Nucleus accumbens (tissue), 56 donors: ENCODE measurements at places on chromosomes 5 and 9.

GRCh38 chr9:96089452-96090085 lies 212.4 kb downstream of the HSD17B3 start:
- no peak for DNase-seq

GRCh38 chr9:135906291-135907005 lies 898 bp downstream of the CAMSAP1 start:
- DNase-seq = no peak

DNA sequence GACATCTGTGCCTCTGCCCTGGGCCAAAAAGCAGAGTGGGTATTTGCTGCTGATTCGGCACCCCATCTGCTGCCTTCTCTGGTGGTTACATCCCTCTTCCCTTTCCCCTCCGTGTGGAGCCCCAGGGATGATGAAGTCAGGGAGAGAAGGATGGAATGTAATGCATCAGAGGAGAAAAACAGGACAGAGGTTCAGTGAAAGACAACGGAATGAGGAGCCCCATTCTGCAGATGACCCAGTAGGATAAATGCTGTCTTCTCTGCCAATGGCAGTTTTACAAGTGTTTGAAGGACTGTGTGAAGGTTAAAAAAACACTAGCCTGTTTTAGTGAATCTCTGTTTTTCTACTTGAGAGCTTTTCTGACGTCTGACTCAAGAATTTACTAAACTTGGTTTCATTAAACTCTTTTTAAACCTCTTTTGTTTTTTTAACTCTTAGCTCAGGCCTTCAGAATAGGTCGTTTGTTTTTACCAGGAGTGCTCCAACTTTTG lies 86.3 kb downstream of the NLN start:
- no peak for DNase-seq

DNA sequence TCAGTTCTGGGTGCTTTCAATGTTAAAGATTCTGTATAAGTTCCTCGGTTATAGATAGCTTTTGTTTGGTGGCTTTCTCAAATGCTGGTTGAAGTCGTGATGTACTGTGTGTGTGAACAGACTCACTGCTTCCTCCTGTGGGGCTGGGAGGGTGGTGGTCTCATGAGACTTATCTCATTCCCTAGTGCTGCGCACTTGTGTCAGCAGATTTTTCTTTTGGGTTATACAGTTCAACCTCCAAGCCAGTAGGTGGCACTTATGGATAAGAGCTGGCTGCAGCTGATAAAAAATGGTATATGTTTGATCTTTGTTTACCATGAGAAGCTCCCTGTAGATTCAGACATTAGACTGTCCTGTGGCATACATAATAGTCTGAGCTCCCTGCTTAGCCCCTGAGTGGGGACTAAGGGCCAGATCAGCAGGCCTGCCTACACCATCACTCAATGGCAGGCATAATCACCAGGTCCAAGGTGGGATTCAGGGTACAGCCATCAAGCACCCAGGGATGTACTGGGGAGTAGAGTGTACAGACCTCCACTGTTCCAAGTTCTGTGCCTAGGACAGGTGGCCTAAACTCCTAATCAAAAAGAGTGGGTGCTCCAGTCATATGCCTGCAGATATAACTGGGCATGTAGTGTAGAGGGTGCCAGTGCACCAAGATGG lies 174.2 kb downstream of the OXCT1 start:
- DNase-seq = no peak

- DNase-seq = no peak
These were observed 82.2 kb downstream of the PRELID2 start for GRCh38 chr5:145752947-145753346.

DNA sequence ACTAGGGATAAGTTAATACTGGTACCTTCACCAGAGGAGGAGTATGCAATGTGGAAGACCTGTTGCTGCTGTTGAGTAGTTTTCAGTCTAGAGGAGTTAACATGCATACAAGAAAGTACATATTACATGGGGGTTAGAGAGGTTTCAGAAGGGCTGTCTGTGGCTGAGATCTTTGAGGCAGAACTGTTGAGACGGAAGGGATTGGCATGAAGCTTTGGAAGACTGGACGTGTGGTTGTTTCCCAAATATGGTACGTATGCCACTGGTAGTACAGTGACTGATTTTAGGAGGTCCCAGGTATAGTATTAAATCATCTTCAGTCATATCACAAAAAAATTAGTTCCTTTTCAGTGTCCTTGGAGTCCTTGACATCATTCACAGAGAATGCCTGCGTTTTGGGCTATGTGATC lies 17.6 kb downstream of the TNFAIP8 start:
- no peak for DNase-seq

DNA sequence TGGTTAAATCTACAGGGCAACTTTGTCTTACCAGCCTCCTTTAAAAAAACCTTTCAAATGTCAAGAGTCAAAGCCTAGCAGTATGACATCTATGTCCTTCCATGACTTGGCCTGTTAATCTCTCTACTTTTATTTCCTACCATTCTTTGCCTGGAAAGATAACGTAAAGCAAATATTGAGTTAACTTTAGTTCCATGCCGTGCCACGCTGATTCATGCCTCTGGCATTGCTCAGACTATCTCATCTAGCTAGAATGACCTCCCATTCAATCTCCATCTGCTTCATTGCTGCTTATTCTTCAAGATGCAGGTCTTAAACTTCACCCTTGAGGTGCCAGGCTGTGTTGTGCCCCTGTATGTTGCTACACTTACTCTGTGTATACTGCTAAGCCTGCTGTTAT lies 729.8 kb downstream of the EFNA5 start:
- no peak for DNase-seq

DNA sequence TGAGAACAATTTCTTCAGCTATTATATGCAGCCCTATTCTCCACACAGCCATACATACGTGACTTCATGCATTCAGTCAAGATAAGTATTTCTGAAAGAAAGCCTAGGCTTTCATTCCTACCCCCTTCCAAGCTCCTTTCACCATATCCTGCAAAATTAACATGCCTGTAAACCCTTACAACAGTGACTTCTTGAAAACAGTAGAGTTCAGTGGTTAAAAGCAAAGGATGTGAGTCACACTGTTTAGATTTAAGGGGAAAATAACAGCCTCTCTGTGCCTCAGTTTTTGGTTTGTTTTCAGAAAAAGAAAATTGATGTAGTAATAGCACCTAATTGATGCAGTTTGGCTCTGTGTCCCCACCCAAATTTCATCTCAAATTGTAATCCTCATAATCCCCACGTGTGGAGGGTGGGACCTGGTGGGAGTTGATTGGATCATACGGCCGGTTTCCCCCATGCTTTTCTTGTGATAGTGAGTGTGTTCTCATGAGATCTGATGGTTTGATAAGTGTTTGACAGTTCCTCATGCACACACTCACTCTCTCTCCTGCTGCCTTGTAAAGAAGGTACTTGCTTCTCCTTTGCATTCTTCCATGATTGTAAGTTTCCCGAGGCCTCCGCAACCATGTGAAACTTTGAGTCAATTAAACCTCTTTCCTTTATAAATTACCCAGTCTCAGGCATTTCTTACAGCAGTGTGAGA lies 264.8 kb downstream of the CETN3 start:
- DNase-seq = no peak

DNA sequence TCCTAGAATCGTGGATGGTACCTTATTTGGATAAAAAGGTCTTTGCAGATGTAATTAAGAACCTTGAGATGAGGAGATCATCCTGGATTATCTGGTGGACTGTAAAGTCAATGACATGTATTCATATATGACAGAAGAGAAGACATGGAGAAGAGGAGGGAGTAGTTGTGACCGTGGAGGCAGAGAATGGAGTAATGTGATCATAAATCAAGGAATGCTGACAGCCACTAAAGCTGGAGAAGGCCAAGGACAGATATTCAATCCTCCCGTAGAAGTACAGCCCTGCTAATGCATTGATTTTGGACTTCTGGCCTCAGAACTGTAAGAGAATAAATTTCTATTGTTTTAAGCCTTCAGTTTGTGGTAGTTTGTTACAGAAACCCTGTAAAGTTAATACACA lies 18.7 kb upstream of the TMEM161B start:
- no peak for DNase-seq

- no peak for DNase-seq
These were observed 19.8 kb upstream of the HEXB start for GRCh38 chr5:74665273-74665672.

GRCh38 chr5:131863700-131864099 lies 66.9 kb upstream of the FNIP1 start:
- DNase-seq = no peak

GRCh38 chr5:172490514-172491461 lies 36.5 kb upstream of the SH3PXD2B start:
- DNase-seq = no peak

- DNase-seq = no peak
These were observed 122.3 kb downstream of the SPATA31D1 start for GRCh38 chr9:82110881-82111280.

DNA sequence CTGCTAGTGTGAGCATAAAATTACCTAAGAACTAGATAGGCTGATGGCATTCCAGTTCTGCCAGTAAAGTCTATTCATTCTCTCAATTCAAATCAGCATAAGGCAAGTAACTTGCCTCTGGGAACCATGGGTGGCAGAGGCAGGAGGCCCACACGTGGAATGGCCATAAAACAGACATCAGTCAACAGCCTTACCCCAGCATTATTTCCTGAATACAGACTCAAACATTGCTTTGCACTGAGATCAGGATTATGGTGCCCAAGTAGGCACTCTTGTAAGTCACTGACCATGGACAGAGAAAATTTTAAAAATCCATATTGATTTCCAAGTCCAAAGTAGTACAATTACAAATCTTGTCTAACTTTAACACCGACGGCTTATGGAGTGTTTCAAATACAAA lies 157.7 kb downstream of the NR2F1-AS1 start:
- no peak for DNase-seq

DNA sequence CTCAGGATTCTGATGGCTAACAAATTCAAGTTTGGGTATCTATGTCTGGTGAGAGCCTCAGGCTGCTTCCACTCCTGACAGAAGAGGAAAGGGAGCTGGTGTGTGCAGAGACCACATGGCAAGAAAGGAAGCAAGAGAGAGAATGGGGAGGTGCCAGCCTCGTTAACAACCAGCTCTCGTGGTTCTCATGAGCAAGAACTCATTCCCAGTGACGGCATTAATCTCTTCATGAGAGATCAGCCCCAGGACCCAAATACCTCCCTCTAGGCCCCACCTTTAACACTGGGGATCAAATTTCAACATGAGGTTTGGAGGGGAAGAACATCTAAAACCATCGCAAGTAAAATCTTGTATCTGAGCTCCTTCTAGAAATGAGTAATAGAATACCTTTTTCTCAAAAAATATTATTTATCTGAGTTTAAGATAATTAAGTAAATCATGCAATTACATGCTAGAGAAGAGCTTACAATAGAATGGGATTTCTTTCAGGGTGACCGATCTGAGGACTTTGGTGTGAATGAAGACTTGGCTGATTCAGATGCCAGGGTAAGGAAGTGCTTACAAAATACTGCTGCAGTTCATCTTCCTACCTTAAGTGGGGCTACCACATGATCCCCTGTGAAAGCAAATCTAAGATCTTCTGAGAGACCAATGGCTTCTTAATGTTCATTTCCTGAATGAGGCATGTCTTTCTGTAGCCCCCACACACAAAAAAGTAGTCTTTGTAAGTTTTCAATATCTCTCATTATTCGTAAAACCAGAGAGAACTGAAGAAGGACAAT lies 11.5 kb downstream of the ANXA1 start:
- no peak for DNase-seq

GRCh38 chr5:159458217-159458711 lies 128.0 kb upstream of the IL12B start:
- DNase-seq = no peak

GRCh38 chr5:76555717-76556116 lies 67.5 kb downstream of the F2RL2 start:
- DNase-seq = no peak

DNA sequence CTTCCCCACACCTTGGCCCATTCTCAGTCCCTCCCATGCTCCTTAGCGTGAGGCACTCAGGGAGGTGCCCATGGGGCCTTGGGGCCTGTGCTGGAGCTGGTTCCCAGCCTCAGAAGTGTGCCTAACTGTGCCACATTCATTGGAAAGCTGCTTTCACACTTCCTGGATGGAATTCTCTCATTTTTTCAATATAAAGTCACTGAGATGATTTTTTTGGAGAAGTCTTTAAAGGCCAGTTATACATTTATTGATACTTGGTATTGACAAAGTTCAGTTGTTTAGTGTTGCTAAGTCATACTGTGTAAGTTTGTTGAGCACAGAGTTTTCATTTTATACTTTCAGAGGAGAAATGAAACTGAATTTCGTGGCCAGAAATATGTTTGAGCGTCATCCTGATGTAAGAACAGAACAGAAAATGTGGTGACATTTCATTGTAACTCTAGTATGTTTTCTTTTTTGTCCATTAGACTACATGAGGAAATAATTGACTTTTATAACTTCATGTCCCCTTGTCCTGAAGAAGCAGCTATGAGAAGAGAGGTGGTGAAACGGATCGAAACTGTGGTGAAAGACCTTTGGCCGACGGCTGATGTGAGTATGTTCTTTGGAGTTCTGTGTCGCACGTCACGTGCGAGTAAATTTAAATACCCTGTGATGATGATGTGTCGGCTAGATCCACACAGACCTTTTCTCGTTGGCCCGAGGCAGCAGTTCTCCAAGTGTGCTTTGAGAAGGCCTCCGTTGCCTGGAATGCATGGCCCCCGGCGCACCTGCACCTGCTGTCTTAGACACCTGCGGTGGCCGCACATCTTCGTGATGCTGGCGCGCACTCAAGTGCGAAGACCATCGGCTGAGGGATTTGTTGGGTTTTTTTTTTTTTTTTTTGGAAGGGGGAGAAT lies 24.1 kb downstream of the TENT4A start:
- DNase-seq = no peak

GRCh38 chr5:32708949-32709348 lies 2.2 kb upstream of the NPR3 start:
- DNase-seq = no peak

GRCh38 chr5:112846556-112846955 lies 14.5 kb upstream of the SRP19 start:
- no peak for DNase-seq

DNA sequence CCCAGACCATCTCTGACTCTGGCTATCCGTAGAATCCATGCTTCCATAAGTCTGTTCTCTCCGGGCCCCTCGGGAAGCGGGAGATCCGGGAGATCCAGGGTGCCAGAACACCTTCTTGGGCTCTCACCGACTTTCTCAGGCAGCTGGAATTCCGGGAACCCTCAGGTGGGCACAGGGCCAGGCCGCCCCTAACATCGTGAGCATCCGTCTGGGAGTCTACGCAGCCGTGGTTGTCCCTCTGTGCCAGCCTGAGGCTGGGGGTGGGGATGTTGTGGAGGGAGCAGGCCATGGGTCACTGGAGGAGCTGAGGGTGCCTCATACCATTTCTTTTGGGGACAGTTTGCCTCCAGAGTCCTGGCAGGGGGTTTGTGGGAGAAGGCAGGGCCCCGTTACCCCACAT lies 92.3 kb upstream of the COL5A1 start:
- DNase-seq = no peak

- no peak for DNase-seq
These were observed 120.1 kb downstream of the WNK2 start for GRCh38 chr9:93303806-93304573.

GRCh38 chr9:89536145-89536574 lies 38.2 kb upstream of the SEMA4D start:
- DNase-seq = no peak

- DNase-seq = no peak
These were observed 90.2 kb upstream of the FAM174A start for GRCh38 chr5:100444961-100445360.

- DNase-seq = peak; percentile 7
These were observed at the start of gene TEX48 for GRCh38 chr9:114681594-114682332. Gene TEX48 (minus strand): TSS chr9:114682192. CDS start chr9:114671723, 10,469 bp downstream.

- DNase-seq = no peak
These were observed 207.9 kb downstream of the CNTLN start for GRCh38 chr9:17342696-17343095.

GRCh38 chr5:134026521-134027287 lies 21.9 kb upstream of the VDAC1 start:
- DNase-seq = no peak
